ENCODE measurements at places on chromosomes 13 and 19.

DNA sequence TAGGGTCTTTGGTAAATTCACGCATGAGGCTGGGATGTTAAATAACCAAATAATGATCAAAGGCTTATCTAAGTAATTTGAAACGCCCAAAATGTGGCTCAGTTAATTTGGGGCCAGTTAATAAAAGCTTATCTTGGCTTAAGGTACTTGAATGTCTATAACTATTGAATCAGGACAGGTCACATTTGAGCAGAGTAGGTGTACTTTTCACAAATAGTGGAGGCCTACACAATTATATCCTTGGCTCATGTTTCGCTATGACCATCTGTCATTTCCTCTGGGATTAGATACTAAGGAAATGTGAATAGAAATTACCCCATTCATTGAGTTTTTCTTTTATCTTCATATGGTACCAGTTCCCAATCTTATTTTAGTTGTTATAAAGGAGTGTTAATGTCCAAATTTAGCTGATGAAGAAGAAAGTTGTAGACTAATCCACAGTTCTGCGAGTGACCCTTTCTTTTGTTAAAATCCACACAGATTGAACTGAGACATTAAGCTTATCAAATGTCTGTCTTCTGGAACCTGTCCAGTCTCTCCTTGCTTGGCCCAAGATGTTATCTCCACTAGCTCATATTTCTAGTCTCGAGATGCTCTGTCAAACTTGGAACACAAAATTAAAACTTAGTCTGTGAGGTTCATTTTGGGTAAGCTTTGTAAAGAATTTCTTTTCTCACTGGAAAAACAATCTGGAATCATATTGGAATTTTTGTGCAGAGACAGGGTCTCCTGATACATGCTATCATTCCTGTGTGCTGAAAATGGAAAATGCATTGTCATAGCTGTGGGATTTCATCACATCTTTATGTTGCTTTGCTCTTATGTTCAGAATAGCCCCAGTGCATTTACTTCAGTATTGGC, 31.0 kb downstream of the SLAIN1 start:
- no peak for DNase-seq

GRCh38 chr19:4847190-4847973, 15.9 kb upstream of the TICAM1 start:
- no peak for DNase-seq

GRCh38 chr13:27465611-27466010, 15.2 kb upstream of the MTIF3 start:
- DNase-seq: no peak

DNA sequence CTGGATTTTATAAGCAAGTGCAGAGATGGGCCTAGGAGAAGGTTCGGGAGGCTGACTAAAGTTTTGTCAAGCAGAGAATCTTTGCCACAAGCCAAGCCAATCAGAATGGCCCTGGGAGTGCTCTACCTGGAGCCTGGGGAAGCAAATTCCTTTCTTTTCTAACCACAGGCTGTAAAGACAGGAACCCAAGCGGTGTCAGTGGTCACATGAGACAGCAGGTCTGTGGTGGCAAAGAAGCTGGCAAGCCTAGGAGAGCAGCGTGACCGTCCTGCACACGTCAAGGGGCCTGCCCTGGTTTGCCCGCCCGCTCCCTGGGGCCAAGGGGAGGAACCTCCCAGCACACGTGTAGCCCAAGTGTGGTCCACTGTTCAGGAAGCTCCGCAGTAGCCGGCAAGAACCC, 90.8 kb downstream of the IPO5 start:
- no peak for DNase-seq

GRCh38 chr13:29752175-29752574, 98.2 kb downstream of the UBL3 start:
- DNase-seq: no peak

DNA sequence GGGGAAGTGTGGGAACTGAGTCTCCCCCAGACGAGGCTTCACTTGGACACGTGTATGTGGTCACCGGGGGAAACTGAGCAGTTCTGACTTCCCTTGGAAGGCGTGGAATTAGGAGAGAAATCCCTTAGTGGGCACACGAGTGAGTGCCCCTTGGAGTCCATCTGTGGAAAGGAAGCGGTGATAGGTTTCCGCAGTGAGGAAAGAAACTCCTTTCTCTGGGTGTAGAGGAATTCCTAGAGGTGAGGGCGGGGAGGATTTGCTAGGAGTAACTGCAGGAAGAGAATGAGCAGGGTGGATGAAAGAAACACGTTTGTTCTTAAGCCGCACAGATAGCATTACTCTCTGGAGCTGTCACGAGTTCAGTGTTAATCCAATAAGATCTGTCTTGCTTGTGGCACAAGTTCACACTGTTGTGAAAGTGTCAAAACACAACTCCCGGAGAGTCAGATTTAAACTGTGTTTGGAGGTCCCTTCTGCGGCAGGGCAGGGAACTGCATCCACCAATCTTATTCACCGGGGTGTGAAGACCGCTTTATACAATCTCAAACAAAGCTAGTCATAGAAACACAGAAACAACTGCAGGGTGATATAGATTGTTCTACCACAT, 1.2 kb downstream of the KL start:
- DNase-seq: peak; percentile 46

DNA sequence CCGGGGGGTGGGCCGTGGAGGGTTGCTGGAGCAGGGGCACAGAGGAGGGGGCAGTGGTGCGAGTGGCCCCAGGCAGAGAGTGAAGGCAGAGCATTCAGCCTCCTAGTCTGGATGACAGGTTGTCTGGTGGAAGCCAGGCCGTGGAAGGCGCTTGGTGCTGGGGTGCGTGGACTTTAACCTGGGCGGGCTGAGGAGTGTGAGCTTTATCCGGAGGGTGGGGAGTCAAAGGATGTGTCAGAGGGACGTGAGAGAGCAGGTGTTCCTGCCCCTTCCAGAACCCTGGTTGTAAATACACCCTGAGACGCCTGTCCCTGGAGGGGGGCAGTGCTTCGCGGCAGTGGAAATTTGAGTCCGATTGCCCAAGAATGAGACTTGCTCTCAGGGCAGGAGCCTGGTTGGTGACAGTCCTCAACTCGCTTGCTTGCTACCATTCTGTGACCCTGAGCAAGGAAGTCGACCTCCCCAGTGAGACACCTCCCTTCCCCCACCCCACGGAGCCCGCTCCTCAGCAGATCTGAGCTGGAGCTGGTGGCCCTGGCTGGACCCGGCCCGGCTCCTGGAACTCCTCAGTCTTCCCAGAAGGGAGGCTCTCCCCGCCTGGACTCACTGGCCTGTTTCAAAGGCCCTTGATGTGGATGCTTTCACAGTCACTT, 2.3 kb downstream of the SPPL2B start:
- no peak for DNase-seq

DNA sequence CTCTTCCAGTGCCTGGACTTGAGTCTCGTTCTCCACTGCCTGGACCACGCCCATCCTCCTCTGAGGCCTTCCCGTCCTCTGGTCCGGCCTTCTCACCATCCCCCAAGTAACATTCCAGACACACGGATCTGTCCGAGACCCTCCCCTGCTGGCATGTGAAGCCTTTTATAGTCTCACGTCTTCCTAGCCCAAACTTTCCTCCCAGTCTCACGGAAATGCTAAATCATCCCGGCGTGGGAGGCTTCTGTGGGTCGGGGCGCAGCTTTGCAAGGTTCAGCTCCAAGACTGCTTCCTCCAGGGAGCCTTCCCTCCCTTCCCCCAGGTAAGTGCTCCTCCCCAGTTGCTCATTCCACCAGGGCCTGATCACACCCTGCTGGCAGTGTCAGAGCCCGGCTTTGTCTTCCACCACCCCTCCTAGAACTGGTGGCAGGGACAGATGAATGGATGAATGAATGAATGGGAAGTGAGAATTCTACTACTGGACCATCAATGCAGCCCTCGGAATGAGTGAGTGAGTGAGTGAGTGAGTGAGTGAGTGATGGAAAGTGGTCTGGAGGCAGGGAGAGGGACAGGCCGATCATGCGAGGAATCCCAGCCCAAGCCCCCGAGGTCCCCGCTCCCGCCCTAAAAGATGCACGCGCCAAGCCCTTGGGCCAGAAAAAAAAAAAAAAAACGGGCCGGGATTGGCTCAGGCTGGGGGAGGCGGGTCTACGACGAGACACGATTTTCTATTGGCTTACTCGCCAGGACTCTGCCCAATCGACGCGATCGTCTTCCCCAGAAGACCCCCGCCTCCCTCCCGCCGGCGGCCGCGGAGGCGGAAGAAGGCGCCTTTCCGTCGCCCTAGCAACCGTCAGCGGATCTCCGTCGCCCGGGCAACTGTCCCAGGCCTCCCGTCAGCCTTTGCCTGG, 9.3 kb downstream of the EPHX3 start:
- DNase-seq: peak; percentile 80
